Activated effector memory CD4-positive, alpha-beta T cell treated with Interleukin-2 at 50 U/mL for 16 hours (primary cell): ENCODE measurements at places on chromosomes 3 and 15.
A peak's percentile ranks its signal among the peaks of the same experiment; 100 is the strongest.

DNA sequence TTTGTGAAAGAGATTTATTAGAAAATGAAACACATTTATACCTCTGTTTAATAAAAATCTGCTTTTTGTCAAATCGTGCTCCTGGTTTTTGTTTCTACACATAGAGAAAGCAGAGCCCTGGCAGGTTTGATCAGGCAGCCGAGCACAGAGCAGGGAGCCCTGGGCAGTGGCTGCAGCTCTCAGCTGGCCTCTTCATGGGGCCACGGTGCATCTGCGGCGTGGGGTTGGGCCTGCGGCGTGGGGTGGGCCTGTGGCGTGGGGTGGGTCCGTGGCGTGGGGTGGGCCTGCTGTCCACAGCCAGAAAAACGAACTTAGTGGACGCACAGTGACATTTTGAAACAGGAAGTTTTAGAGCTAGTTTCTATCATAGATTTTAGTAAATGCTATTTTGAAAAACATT is 10.6 kb downstream of the GOLGA6L2 start:
- no peak for DNase-seq

- no peak for DNase-seq
Observed at GRCh38 chr3:64209866-64210621, 15.2 kb downstream of the PRICKLE2 start.

GRCh38 chr15:87626860-87627259 is 629.7 kb downstream of the NTRK3 start:
- no peak for DNase-seq

GRCh38 chr15:64501396-64501715 is 41.0 kb downstream of the ZNF609 start:
- DNase-seq, result no peak

DNA sequence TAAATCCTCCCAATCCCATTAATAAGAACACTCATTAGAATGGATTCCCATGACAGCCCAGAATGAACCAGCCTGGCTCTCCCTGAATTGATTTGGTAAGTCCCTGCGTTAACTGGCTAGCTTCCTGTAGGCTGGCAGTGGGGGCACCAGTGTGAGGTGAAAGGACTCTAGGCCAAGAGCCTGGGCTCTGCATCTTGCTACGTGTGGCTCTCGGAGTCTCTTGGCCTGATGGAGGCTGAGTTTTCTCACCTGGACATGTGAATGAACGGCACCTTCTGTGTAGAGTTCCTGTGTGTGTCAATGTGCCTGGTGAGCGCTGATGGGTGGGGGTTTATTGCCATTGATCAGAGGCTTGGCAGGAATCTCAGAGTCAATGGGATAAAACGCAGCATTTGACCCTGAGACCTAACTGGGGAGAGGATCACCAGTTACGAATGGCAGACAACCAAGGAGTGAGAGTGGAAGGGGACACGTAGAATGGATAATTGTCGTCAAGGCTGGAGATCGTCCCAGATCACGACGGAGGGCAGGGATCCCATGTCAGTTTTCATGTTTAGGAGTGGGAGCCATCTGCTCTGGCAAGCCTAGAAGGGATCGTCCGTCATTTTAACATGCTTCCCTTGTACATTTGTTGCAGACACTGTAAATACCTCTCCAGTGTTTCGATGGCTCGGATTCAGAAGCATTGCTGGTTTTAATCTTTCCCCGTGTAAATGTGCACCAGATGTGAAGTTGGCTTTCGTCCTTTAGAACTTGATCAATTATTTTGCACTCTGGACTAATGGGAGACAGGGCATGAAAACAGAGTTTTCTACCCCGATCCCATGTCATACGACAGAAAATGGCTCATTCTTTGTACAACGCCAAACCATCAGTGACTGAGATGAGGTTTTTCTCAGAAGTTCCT is 9.0 kb upstream of the KLF13 start:
- DNase-seq, result no peak

DNA sequence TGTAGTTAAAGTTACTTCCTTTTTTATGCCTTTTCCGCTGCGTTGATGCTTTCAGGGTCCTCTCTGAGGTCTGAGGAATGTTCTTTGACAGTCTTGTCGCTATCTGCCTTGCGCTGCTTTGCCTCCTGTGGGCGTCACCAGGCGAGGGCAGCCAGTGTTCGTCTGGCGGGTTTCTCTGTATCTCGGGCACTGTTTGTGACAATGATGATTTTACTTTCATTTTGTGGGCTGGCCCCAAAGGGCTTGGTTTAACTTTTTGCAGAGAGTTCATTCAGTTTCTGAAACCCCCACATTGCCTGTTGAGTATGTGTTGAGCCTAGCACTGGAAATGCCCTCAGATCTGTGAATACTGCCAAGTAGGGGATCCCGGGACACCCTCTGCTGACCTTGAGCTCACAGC is 24.6 kb upstream of the SACM1L start:
- peak; percentile 62 for DNase-seq
